ENCODE measurements at places on chromosomes 6 and 20.

GRCh38 chr6:158027590-158028285, 46.1 kb downstream of the SYNJ2 start:
- DNase-seq = no peak

GRCh38 chr6:98514073-98514720, 320.2 kb upstream of the POU3F2 start:
- no peak for DNase-seq

DNA sequence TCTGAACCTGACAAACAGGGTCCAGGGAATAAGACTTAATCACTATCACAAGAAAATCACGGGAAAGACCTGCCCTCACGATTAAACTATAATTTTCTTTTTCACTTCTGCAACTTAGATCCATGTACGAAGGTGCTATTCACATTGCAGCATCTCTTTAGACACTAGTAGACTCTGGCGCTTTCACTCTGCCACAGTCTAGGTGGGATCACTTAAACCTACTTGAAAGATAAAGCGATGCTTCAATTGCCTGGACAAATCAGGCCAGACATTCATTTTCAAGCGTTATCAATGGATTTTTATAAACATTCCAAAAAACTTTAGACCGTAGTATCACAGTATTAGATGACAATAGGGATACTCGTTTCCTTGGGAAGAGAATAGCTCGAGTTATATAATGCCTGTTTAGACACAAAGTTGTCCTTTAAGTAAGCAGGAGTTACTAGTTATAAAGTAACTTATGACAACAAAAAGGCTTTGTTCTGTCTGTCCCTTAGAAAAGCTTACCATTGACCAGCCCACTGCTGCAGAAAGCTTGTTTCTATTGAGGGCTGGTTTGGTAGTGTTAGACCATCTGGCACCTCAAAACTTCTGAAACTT, 367.3 kb downstream of the UTRN start:
- no peak for DNase-seq

- DNase-seq = no peak
Observed at GRCh38 chr6:148611213-148611612, 135.6 kb upstream of the UST start.

- peak; percentile 66 for DNase-seq
Observed at GRCh38 chr20:9616833-9617461, 102.6 kb downstream of the LAMP5 start.

- DNase-seq = no peak
Observed at GRCh38 chr6:157634546-157634945, 188.5 kb upstream of the SNX9 start.

DNA sequence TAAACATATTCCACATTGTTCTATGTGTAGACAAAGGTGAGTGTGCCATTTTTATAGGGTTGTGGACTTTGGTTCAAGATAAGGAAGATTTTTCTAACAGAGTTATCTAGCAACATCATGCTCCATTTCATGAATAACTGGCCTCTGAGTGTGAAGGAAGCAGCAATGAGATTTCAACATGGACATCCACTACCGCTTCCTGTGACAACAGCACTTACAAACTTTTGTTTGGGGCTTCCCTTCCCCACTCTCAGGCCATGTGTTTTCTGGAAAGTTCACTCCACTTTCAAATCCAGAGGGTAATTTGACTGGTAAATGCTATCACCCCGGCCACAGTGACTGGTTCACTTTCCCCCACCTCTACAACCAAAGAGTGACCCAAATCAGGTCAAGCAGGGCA, 38.1 kb upstream of the PROKR2 start:
- no peak for DNase-seq

GRCh38 chr6:155013457-155013876, 18.4 kb downstream of the TIAM2 start:
- DNase-seq = no peak

GRCh38 chr20:47262365-47263013, 94.0 kb downstream of the ZMYND8 start:
- DNase-seq = no peak

GRCh38 chr6:134341999-134342567, 24.2 kb upstream of the SGK1 start:
- DNase-seq = no peak

- DNase-seq = no peak
Observed at GRCh38 chr20:38573413-38573812, 7.6 kb upstream of the ADIG start.

DNA sequence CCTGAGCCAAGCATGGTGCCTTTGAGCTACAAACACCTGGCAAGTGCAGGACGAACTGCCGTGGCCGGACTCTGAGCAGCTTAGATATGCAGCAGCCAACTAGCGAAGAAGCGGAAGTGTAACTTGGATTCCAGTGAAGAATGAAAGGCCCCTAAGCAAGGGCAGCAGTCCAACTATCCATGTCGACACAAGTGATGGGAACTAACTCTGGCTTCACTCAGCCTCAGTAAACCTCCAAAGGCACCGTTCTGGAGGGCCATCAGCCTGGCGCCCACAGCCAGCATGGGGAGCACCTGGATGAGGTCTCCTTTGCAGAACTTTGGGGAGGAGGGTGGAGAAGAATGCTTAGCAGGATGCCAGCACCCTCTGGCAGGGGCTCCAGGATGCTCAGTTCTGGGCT, 78.4 kb upstream of the MLN start:
- DNase-seq = no peak

- DNase-seq = no peak
Observed at GRCh38 chr6:109315341-109316110, 66.7 kb downstream of the CD164 start.

GRCh38 chr6:156336089-156336488, 441.1 kb upstream of the ARID1B start:
- DNase-seq = no peak

- no peak for DNase-seq
Observed at GRCh38 chr6:161139766-161140553, 133.9 kb downstream of the AGPAT4 start.

GRCh38 chr6:161104966-161105365, 113.4 kb downstream of the MAP3K4 start:
- no peak for DNase-seq

DNA sequence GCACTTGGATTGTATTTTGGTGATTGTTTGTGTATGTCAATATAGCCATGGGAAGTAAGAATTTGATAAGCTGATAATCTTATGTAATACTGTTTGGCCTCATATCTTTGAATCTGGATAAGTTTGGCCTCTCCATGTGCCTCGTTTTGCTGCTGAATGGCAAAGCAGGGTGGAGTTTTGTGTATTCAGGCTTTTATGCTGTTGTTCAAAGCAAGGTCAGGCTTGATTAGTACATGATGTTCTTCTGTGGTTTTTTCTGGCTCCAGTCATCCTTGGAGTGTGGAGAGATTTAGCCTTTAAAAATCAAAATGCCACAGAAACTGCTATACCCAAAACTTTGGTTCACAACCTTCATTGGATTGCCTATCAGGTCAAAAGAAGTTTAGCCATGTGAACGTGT, 728.9 kb upstream of the GJE1 start:
- DNase-seq = no peak

DNA sequence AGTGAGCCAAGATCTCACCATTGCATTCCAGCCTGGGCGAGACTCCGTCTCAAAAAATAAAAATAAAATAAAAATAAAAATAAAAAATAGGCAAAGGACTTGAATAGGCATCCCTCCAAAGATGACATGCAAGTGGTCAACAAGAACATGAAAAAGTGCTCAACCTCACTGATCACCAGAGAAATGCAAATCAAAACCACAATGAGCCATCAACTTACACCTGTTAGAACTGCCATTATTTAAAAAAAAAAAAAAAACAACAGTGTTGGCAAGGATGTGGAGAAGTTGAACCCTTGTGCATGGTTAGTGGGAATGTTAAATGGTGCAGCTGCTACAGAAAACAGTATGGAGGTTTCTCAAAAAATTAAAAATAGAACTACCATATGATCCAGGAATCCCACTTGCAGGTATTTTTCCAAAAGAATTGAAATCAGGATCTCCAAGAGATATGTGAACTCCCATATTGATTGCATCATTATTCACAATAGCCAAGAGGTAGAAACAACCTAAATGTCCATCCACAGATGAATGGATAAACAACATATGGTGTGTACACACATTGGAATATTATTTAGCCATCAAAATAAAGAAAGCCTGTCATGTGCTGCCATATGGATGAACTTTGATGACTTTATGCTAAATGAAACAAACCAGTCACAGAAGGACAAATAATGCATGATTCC, 2.8 kb downstream of the C20orf203 start:
- DNase-seq = no peak

DNA sequence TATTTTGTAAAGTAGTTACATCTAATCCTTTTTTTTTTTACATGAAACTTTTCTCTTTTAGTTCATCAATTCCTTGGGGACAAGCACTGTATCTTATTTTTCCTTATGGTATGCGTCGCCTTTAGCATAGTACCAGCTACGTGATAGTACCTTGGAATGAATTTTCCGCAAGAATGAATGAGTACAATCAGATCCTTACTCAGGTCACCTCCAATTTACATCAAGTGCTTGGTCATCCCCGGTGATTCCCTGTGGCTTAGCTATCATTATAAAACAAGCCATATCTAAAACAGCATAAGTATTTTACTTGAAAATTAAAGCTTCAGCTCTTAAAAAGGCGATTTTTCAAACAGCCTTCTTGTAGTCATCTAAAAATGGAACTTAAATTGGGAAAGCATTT, 680.4 kb upstream of the MAP3K7 start:
- DNase-seq = no peak

GRCh38 chr20:10352934-10353824, 80.8 kb downstream of the MKKS start:
- DNase-seq = no peak

- DNase-seq = no peak
Observed at GRCh38 chr6:53115741-53116140, 32.9 kb downstream of the GCM1 start.

GRCh38 chr6:126477678-126478077, 137.8 kb downstream of the CENPW start:
- DNase-seq = no peak

- DNase-seq = no peak
Observed at GRCh38 chr20:48818031-48818370, 9.8 kb downstream of the PREX1 start.

DNA sequence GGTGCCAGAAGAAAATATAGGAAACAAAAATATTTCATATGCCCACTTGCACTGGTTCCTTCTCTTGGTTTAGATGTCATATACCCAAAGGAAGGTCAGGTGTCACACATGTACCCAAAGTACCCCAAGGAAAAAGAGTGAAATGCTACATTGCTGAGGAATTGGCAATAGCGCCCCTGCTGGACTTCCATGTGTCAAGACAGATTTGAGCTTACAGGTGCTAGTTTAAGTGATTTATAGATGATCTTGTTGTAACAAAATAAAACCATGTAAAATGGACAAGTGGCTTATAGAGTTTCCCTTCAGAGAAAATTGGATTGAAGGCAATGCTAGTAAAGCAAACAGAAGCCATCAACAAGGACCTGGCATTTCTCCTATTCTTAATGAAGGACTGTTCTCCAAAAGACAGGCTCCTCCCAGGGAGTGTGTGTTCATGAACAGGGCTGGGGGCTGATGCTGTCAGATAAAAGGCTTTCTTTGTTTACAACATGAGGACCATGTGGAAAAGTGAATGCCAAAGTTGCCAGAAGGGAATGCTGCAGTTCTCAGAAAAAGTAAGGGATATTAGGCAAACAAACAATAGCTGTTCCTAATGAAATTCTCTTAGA, 64.3 kb upstream of the PAK5 start:
- DNase-seq = no peak

GRCh38 chr6:40506954-40507353, 80.2 kb downstream of the LRFN2 start:
- no peak for DNase-seq

DNA sequence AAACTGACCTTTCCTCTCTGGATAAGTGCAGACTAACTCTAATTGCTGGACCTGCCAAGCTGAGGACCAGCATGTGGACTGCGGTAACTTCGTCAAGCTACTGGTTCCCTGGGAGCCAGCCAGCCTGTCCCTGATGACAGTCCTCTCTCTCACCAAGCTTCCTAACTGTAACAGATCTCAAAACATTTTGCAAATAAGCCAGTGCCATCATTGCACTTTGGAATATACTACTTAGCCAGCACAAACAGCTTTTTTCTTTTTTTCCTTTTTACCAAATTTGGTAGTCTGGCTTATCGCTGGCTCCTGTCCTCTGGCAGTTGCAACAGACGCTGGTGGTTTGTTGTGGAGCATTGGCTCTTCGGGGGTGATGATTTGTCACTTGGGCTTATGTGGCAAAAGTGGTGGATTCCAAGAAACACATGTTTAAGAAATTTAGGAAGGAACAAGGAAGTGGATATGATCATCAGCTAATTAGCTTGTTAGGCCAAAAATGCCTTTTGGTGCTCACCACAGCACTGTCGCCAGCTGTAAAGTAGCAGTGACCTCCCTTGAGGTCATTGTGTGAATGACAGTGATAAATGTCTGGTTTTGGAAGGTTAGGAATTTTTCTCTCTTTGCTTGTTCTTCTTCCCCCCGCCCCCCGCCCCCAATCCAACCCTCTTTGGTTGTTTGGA, 171.7 kb downstream of the CLIC5 start:
- no peak for DNase-seq

DNA sequence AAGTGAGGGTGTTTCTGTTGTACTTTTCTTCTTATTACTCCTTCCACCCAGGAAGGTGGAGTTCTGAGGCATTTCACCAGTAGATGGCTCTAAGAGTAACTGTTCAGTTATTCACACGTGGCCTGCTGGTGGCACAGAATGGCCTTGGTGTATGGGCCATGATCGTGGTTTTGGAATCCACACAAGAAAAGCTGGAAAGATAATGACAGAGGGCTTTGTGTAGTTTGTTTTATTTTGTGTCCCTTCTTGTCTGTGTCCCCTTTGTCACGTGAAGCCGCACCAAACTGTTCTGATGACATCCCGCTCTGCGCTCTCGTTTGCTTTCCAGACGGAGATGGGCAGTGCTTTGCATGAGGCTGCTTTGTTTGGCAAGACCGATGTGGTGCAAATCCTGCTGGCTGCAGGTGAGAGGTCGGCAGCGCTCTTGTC, 93.4 kb downstream of the ANKS1A start:
- no peak for DNase-seq

DNA sequence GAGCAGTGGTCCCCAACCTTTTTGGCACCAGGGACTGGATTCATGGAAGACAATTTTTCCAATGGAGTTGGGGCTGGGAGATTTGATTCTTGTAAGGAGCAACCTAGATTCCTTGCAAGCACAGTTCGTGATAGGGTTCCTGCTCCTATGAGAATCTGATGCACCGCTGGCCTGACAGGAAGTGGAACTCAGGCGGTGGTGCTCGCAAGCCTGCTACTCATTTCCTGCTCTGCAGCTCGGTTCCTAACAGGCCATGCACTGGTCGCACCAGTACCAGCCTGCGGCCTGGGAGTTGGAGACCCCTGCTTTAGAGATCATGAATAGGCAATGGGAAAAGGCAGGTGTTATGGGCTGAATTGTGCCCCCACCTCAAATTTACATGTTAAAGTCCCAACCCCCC, 131.2 kb downstream of the PFDN4 start:
- peak; percentile 20 for DNase-seq

GRCh38 chr6:7921046-7921445, 10.5 kb upstream of the TXNDC5 start:
- DNase-seq = no peak

DNA sequence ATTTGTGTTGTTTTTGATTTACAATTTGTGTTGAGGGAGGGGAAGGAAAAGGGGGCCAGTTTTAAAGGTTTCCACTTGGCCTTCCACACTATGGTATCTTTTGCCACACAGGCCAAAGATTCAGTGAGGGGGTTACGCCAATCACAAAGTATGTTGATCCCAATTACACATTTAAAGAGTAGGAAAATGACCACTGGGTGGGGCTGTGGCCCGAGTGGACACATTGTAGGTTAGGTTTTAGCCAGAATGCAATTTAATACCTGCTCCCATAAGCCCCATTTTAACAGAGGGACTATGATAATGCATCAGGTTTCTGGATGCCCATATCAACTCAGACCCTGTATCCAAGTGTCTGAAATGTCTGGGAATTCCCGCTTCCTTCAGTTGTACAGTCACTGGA, 15.6 kb downstream of the VGLL2 start:
- DNase-seq = no peak
